ENCODE measurements at places on chromosomes 11 and 22.
A peak's percentile ranks its signal among the peaks of the same experiment; 100 is the strongest.

GRCh38 chr11:58922479-58922878, 16.8 kb upstream of the GLYATL1 start:
- no peak for DNase-seq

GRCh38 chr11:14927146-14927545, 35.1 kb upstream of the CYP2R1 start:
- DNase-seq, result no peak

DNA sequence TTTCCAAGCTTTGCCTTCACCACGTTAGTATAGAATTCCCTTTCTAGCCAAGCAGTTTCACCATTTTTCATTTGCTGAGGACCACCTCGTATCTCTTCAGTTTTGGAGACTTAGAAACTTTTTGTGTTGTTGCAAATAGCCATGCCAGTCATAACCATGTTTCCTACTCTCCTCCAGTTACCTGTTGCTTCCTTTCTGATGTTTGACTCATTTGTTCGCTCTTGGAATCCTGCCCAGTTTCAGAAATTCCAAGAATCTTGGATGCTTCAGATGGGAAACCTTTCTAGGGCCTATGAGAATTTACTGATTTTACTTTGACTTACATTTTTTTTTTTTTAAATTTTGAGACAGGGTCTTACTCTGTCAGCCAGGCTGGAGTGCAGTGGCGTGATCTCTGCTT, 65.4 kb downstream of the PPP6R3 start:
- no peak for DNase-seq

GRCh38 chr11:16194566-16194965, 161.8 kb downstream of the SOX6 start:
- no peak for DNase-seq

- DNase-seq, result peak; percentile 74
Measured at GRCh38 chr11:57527056-57527631, 3.4 kb downstream of the TIMM10 start.

DNA sequence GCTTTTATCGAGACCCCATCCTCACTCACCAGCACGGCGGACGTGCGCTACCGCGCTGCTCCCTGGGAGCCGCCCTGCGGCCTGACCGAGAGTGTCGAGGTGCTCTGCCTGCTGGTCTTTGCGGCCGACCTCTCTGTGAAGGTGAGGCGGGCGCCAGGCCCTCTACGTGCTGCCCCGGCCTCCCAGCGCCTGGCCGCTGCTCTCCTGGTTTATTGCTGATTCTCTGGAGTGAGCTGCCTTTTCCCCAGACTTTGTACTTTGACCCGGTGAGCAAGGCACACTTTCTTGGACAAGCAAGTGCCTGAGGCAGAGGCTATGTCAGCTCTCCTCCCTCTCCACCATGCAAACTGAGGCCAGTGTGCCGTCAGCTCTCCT, 6.5 kb downstream of the TPCN2 start:
- no peak for DNase-seq

GRCh38 chr22:30556388-30556787, 9.8 kb upstream of the SEC14L6 start:
- DNase-seq, result no peak

GRCh38 chr11:101717619-101718018, 133.8 kb upstream of the TRPC6 start:
- DNase-seq, result no peak

GRCh38 chr11:96464700-96465307, 75.0 kb downstream of the JRKL start:
- DNase-seq, result peak; percentile 53

GRCh38 chr11:76637491-76638269, 32.9 kb downstream of the LRRC32 start:
- no peak for DNase-seq

GRCh38 chr11:82003671-82004515, 729.8 kb downstream of the FAM181B start:
- no peak for DNase-seq

- no peak for DNase-seq
Measured at GRCh38 chr11:72308226-72309073, 64.5 kb upstream of the PHOX2A start.

DNA sequence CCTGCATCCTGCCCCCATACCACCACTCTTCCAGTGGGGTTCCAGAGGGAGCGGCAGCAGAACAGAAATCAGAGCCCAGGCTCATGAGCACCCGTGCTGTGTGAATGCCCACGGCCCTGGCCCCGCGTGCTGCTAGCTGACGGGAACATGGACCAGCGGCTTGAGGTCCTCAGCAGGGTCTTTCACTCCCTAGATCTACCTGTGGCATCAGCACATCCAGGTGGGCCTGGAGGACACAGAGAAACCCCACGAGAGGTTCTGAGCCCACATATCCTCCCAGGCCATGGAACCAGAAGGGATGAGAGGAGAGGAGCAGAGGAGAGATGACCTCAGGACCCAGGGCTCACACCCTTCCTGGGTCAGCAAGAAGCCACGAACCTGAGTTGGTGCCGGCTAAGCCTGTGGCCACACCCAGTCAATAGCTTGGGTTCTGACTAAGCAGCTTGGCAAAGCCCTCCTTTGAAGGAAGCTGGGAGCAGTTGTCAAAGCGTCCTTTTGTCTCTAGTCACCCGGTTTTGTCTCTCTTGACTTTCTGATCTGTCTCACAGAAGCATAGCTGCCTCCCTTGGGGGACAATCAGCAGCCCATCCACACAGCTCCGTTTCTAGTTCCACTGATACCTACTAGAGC, 89.3 kb upstream of the LMO1 start:
- DNase-seq, result no peak

DNA sequence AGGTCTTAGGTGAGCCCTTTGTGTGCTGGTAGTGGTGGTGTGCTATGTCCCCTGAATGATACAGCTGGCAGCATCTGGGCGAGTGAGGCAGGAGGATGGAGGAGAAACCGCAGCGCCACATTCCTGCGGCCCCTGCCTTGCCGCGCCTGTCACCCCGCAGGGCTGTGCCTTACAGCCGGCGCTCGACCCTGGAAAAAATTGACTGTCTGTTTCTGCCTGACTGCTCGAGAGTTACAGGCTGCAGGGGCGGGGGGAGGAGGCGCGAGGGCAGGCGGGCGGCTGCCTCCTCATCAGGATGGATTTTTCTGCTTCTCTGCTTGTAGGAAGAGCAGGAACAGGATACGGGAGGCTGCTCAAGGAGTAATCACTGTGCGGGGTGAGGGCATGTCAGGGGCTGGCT, 443.4 kb downstream of the MIAT start:
- no peak for DNase-seq

DNA sequence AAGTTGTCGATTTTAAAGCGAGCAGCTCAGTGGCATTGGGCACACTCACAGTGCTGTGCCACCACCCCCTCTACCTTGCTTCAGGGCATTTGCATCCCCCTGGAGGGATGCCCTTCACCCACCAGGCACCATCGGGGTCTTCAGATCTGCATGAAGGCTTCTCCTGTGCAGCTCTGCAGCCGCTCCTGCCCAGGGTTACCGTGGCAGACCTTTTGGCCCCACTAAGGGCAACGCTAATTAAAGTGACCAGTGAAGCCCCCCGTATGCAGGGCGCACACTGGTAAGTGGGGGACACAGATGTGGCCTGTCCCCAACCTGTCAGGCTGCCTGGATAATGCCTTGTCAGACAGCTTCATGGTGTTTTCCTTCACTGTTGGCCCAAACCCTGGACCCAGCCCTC, 1117.7 kb downstream of the BRD1 start:
- no peak for DNase-seq

DNA sequence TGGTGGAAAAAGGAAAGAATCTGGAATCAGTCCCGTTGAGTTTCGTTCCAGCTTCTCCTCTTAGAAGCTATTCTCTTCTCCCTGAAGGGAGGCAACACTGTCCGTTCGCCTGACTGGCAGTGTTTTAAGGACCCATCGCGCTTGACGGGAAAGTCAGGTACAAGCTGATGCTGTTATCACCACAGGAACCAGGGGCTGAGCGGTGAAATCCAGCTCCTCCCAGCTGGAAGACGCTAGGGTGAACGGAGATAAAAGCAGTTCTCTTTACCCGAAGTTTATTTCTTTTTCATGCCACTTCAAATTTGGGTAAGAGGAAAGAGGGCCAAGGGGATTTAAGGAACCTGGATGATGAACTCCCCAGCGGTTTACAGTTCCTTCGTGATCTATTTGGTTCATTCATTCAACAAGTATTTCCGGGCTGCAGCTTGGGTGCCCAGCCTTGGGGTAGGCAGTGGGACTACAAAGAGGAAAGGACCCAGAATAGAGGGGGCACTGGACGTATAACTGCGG, 551 bp upstream of the DEUP1 start:
- DNase-seq, result no peak
